SK-N-SH (cell line): ENCODE measurements at places on chromosomes 7 and 10. TPM values are rescaled to one million over a fixed set of nuclear protein-coding genes. Genes with fewer than 3 reads are reported as not detected.

The HOXA10 gene
- polyA plus RNA-seq, result not detected in 2 replicates

The CRTAC1 gene
- 0.05 and 0.18 TPM in 2 replicates for polyA plus RNA-seq

The ANKRD22 gene
- polyA plus RNA-seq, result 0.15 TPM in 2 replicates

The GPR158 gene
- not detected in 2 replicates for polyA plus RNA-seq

The HOXA7 gene
- not detected in 2 replicates for polyA plus RNA-seq

The MSMB gene
- not detected in 2 replicates for polyA plus RNA-seq

DNA sequence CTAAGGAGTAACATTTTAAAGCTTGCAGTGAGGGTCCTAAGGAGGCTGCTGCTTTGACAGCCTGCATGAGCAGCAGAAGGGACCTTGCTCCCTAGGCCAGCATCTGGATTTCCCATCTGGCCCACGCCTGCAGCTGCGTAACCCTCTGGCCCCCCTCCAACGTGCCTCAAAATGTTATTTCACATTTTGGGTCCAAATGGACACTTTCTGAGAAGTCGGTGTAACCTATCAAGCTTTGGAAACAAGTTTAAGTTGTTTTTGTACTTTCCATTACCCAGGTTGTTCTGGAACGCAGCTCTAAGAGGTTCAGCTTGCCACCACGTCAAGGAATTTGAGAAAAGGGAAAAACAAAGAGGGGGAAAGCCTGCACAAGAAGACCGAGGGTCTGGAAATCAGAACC is 338.3 kb downstream of the KCNMA1 start:
- no peak for DNase-seq

- DNase-seq, result no peak
Measured at GRCh38 chr10:50260791-50261281, 9.5 kb upstream of the ASAH2 start.

GRCh38 chr10:112631501-112632400 is 184.7 kb downstream of the VTI1A start:
- no peak for DNase-seq

DNA sequence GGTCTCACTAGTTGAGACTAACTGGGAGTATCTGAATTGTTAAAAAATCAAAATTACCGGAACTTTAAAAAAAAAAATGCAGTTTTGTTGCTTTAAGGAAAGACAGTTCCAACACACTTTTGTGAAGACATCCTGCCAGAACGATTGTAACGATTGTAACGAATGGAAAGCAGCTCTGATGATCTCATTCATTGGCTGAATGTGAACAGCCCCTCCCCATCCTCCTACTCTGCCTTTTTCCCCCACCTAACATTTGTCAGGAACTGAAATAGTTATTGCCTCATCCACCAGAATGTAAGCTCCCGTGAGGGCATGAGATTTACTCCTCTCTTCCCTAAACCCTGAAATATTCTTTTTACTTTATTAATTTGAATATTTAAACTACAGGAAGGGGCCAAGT is 23.1 kb upstream of the ZC3HAV1L start:
- DNase-seq, result no peak

DNA sequence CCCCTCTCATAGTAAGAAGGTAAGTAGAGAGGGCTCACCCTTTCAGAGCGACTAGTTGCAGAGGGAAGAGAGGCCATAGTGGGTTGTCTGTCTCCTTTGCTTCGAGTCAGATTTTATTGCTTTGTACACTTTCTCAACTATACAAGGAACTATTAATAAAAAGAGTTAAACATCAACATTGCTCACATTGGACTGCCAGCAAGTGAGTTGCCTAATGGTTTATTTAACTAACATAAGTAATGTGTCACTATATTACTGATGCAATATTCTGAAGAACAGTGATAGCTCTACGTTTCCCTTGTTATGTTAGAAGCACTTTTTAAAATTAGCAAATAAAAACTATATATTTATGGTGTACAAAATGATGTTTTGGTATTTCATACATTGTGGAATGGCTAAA is 451.0 kb downstream of the GRM8 start:
- DNase-seq, result no peak

GRCh38 chr7:74324531-74325209 is 35.5 kb downstream of the CLIP2 start:
- DNase-seq, result peak; percentile 21

DNA sequence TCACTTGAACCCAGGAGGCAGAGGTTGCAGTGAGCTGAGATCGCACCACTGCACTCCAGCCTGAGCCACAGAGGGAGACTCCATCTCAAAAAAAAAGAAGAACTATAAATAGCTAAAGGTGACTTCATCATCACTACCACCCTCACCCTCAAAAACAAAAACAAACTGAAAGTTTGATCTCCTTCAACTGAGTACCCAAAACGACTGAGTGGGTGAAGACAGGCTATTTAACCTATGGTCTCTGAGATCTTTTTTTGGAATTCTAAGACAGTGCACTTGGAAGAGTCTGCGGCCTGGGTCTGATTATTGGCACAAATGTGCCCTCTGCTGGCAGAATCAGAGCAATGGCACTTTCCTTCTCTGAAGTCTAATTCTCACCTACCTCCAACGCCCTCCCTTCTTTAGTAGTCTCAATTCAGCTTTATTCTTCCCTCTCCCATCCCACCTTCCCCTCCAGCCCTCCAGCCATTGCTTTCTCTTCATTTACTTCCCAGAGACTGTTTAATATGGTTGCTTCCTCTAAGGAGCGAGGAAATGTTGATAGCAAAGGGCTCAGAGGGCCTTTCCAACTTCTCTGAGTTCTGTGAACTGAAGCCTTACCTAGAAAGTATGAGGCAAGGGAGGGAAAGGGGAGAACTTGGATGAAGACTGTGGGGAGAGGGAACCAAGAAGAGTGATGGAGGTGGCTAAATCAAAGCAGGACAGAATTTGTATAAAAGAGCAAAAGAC is 2.9 kb upstream of the MYOZ1 start:
- peak; percentile 72 for DNase-seq

- no peak for DNase-seq
Measured at GRCh38 chr7:116340201-116340847, 130.0 kb downstream of the TES start.

DNA sequence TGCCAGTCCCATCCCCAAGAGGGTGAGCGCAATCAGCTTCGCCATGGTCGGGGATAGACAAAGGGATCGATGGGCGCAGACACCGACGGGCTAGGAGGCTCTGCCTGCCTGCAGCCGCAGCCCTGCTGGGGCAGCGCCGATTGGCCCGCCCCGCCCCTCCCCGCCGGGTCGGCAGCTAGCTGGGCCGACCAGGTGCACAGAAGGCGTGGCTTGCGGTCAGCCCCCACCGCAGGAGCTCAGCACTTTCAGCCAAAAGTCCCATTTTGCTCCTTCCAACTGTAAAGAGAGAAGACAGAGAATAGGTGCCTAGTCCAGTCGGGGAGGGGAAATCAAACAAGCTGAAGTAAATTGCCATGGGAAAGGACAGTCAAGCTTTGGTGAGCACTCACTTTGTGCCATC is at the start of gene PON1:
Gene PON1, minus strand, starts transcription at position 102 of the 400 bp plus-strand sequence. Its CDS starts 57 bp downstream, at position 45.
- DNase-seq, result peak; percentile 35

GRCh38 chr7:144468990-144469732 is 65.7 kb upstream of the NOBOX start:
- DNase-seq, result no peak

GRCh38 chr10:10787586-10787985 is 230.1 kb upstream of the CELF2 start:
- no peak for DNase-seq

DNA sequence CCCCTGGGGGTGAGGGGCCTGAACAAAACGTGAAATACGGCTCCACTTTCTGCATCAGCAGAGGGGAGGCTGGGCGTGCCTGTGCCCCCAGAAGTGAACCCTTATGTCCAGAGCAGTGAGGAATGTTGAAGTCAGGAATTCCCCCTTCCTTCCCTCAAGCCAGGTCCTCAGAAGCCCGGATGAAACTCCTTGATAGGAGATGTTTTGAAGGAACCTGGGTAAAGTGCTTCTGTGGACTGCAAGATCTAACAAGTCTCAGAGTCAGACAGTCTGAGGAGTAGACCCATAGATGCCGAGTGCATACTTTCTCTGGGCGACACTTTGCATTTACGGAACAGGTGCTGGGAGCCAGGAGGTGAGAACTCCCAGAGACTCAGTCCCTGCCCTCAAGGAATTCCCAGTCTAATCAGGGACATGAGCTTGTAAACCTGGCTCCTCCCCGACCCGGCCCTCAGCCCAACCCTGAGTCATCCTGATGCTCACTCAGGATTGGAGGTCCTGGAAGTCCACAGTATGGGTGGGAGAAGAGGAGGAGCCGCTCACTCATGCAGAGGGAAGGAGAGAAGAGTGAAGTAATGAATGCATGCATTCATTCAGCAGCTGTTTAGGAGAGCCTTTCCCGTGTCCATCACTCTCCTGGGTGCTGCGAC is 179.5 kb upstream of the ITGB1 start:
- DNase-seq, result no peak

DNA sequence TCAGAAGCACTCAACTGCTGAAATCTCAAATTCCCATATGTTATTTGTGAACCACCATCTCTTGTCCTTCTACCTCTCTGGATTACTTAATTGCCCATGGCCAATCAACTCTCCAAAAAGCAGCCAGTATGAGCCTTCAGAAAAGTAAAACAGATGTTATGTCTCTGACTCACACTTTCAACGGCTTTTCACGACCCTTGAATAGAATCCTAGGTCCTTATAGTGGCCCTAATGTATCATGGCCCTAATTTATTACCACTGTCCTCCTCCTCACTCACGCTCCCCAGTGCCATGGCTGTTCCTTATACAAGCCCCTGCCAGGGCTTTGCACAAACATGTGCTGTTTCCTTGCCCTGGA is 20.0 kb downstream of the ZNF438 start:
- DNase-seq, result no peak

DNA sequence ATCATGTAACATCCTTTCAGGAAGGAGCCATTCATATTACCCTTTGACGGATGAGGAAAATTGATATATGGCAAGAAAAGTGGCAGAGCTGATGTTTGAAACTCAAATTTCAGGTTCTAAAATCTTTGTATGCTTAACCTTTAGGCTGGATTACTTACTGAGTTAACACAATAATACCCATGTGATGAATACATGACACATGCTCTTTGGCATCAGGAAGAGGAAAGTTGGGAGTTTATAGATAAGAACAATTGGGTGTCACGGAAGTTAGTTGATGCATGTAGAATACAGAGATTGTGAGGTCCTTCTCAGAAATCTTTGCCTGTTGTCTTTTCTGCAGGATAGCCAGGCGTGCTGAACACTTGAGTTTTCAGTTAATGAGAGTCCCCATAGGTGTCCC is 572.1 kb upstream of the POM121L12 start:
- no peak for DNase-seq

- no peak for DNase-seq
Measured at GRCh38 chr10:16894821-16895220, 77.6 kb upstream of the RSU1 start.

GRCh38 chr7:45267262-45267661 is 109.7 kb downstream of the RAMP3 start:
- DNase-seq, result no peak

GRCh38 chr7:36305648-36306047 is 84.0 kb upstream of the ANLN start:
- no peak for DNase-seq
